Stimulated activated naive CD8-positive, alpha-beta T cell treated with anti-CD3 and anti-CD28 coated beads, Interleukin-15, amount 100 ng/mL, for 72 hours (primary cell): ENCODE measurements at places on chromosomes 3 and 15.

- DNase-seq = no peak
Observed at GRCh38 chr3:155382396-155383042, 89.0 kb upstream of the STRIT1 start.

DNA sequence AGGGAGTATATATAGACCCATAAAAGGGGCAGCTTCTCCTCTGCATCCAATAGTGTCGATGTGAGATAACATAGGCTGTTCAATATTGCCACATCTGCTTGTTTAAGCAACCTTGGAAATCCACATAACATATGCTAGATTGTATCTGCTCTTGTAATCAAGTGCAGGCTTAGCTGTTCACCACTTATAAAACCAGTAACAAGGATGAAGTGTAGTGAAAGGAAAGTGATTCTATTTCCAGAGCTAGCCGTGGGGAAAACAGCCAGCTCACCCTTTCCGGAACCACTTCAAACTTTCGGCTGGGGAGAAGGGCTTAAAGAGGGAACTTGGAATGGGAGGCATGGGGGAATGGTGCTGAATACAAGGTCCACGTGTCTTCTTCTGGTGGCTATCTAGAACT is 204.0 kb downstream of the TAFA4 start:
- DNase-seq = no peak

DNA sequence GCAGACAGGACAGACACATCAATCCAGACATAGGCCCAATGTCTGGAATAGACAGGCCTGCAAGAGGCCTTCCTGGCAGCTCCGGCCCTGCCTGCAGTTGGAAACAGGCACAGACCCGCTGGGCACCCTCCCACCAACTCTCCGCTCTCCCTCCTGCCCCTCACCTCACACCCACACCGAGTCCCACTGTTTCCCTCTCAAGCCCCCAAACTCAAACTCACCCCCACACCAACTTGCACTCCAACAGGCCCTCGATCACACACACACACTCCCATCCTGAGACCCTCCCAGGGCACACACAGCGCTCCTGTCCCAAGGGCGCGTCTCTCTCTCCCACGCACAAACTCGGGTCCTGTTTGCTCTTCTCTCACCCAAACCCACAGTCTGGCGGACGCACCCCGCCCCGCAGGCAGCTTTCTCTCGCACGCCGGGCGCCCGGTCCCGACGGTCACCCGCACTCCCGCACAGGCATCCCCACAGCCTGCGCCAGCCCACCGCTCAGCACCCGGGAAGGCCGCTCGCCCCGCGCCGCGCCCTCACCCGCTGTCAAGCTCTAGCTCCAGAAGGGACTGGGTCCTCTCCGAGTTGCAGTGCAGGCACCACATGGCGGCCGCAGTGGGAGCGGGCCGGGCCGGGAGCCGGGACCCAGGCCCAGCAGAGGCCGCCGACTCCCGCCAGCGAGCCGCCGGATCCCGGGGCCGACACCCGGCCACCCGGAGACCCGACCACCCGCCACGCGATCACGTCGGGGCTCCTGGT is 106.2 kb downstream of the IQSEC1 start:
- no peak for DNase-seq

GRCh38 chr15:50059203-50059772 is 59.7 kb downstream of the ATP8B4 start:
- no peak for DNase-seq

DNA sequence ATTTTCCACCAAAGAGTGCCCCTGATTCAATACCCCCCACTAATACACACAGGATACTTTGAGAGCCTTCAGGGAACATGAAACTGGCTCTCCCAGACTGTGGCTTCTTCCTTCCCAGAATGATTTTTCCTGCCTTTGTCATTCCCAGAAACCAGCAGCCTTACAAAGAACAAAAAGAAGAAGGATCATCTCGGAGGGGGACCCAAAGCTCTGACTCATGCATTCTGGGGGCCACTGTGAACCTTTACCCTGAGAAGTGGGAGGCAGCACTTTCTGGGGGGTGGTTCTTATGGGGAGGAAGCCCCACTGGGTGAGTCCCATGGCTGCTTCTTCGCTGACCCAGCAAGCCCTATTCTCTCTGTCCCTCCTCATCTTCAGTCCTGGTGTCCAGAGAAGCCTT is 44.7 kb upstream of the RAD18 start:
- DNase-seq = no peak

DNA sequence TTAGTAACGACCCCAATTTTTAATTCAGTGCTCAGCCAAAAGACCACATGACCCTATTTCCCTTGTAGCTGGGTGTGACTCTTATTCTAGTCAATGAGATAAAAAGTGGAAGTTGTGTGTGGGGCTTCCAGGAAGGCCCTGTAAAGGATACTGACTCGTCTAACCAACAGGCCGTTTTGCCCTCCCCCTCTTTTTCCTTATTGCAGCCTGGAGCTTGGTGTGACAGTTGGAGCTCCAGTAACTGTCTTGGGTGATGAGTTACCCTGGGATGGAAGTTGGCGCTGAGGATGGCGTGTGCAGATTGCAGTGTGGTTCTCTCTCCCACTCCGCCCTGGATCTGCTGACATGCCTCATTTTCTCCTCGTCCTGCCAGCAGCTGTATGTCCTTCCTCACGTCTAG is 209.3 kb upstream of the PROK2 start:
- no peak for DNase-seq
